ENCODE measurements at places on chromosomes 13 and 19.

DNA sequence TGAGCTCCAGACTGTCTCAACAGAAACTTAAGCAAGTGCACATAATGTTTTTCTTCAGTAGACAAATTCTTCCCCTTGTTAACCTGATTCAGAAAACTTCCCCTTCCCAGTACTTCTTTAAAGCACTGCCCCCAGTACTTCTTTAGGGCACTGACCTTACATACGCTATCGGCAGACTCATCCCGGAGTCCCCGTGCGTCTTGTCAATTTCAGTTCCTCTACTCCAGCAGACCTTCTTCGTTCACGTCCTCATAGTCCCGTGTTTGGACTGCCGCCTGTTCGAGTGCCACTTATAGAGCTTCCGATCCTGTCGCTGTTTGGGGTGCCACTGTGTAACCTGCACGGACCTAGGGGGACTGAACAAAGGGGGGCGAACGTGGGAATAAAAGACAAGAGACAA lies 29.0 kb downstream of the ZNF627 start:
- DNase-seq: no peak

DNA sequence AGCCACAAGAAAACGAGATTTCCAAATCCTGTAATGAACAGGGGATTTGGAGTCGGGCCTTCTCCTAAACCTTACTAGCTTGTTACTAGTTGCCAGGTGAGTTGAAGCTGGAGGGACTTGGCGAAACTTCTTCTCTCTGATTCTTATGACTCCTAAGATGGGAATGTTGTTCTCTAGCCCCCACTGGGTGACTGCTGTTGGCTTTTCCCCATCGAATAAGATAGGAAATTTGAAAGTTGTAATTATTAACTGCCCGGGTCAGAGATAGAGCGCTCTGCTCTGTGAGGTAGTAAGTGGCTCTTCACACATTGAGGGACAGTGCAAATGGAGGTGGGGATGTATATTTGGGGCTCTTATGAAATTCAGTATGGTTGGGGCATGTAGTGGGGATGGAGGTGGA lies 111.2 kb upstream of the MBNL2 start:
- DNase-seq: no peak

DNA sequence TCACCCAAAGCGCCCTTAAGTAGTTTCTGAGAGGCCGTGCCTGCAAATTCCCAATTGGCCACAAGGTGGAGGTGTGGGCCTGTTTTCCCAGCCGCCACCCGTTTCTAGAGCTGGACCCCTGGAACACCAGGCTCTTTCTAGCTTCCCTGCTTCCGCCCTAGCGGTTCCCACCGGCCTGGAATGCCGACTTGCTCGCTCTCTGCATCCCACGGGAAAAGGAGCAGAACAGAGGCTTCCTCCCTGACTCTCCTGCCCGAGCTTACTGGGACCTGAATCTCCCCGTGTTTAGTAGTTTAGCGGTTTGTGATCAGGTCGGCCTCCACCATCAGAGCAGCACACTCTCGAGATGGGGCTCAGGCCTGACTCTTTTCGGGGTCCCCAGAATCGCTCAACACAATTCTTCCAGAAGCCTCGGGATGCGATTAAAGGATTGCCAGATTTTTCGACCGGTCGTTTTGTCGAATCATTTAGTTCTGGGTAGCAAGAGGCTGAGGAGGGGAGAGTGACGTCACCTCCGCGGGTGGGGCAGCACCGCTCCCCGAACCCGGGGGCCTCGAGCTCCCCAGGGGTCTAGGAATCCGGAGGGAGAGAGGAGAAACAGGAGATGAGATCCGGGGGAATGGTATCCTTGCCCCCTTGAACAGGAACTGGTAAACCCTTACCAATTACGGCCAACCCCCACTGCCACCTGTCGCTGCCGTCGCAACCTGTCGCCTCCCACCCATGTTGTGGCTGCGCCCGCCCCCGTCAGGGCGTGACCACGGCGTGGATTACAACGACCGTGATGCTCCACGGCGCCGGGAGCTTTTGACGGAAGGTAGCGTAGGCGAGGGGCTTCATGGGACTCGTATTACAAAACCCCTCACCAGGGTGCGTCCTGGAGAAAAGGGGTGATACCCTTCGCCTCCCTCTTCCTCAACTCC lies 8.0 kb downstream of the NAPSA start:
- DNase-seq: peak; percentile 72

DNA sequence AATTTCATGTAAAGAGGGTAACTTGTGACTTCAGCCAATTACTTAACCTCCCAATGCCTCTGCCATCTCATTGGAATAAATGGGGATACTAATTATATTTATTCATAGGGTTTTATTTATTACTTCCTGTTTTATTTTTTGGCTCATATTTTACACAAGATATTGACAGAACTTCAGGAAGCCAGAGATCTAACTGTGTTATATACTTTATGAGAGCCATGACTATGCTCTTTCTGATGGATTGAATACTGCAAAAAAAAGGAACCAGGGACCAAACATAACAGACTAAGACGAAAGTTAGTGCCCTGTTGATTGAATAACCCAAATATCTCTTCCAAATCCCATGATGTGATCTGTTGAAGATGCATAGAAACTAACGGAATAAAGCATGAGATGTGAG lies 243.3 kb upstream of the STARD13 start:
- DNase-seq: no peak

- no peak for DNase-seq
These were observed 4.4 kb upstream of the SRRM5 start for GRCh38 chr19:43607238-43608205.

DNA sequence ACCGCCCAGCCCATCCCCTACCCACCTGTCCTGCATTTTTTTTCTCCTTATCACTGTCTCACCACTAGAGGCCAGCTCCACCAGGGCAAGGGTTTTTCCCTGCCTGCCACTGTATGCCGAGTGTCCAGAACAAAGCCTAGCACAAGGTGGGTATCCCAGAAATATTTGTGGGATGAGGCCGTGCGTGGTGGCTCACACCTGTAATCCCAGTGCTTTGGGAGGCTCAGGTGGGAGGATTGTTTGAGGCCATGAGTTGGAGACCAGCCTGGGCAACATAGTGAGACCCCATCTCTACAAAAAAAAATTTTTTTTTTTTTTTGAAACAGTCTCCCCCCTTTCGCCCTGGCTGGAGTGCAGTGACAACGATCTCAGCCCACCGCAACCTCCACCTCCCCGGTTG lies 2.9 kb upstream of the MRI1 start:
- no peak for DNase-seq

- DNase-seq: no peak
These were observed 706 bp downstream of the TNFRSF19 start for GRCh38 chr13:23570921-23571315.

DNA sequence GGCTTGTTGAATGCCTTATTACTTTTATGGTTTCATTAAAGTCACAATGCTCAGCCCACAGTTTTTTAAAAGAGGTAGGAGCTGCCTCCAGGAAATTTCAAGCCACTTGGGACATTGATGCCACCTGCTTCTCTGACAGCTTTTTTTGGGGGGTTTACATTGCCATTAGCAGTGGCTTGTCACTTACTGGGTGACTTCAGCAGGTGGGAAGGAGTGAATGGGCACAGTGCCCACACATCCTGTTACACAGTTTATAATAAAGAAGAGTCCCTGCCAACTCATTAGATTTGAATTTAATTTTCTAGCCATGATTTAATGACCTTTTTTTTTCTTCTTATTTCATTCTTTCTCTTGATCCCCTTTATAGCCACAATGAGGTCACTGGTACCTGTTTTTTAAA lies 61.0 kb downstream of the NHLRC3 start:
- DNase-seq: no peak

- DNase-seq: peak; percentile 89
These were observed at the start of gene ZFP28 for GRCh38 chr19:56538761-56539263. Gene ZFP28 (plus strand): TSS chr19:56538948. CDS start chr19:56539019, 71 bp downstream.
